ENCODE measurements at places on chromosomes 2 and 18.

- DNase-seq, result no peak
Measured at GRCh38 chr2:20439193-20439475, 7.7 kb upstream of the RHOB start.

DNA sequence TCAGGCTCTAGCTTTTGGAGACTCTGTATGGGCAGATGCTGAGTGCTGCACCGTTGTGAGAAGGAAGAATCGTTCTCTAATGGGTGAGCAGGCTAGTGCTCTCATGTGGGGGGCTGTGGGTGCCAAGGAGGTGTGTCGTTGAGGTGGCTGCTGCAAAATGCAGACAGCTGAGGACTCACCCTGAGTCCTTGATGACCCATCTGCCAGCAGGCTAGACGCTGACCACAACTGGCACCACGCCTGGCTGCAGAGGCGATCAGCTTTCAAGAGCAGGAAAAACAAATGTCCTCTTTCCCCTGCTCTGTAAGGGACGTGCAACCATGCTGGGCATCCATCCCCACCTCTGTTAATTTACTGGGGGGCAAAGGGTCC, 48.2 kb downstream of the HAUS1 start:
- no peak for DNase-seq

- no peak for DNase-seq
Measured at GRCh38 chr2:171921970-171922229, 361 bp upstream of the HAT1 start.

- DNase-seq, result no peak
Measured at GRCh38 chr2:9968553-9969497, 17.3 kb downstream of the GRHL1 start.

GRCh38 chr2:73448856-73449255, 63.2 kb downstream of the ALMS1 start:
- no peak for DNase-seq

DNA sequence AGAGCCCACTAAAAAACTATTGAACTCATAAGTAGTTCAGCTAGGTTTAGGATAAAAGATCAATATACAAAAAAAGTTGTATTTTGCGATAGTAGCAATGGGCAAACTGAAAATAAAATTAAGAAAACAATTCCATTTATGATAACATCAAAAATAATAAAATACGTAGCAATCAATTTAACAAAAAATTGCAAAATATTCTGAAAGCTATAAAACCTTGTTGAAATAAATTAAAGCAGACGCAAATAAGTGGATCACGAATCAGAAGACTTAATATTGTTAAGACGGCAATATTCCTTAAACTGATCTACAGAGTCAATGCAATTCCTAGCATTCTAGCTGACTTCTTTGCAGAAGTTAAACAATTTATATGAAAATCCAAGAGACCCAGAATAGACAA, 24.5 kb downstream of the ABCB11 start:
- DNase-seq, result no peak

DNA sequence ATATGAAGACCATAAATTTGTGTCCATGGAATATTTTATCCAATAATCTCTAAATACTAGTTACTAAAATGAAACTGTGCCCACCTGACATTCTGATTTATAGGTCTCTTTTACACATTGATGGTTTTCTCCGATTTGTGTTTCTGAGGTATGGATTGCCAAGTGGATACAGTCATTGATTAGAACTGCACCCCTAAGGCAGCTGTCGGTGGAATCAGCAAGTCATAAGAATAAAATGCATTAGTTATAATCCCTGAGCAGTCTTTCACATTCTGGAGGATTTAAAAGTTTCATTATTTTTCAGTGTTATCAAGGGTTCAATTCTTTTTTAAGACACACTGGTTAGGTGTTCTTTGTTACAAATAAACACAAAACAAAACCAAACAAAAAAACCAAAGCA, 6.0 kb downstream of the CAVIN2 start:
- no peak for DNase-seq

- DNase-seq, result no peak
Measured at GRCh38 chr18:6901286-6901926, 171.9 kb downstream of the ARHGAP28 start.

- no peak for DNase-seq
Measured at GRCh38 chr18:74139888-74140287, 7.7 kb downstream of the FBXO15 start.

GRCh38 chr2:64478502-64479230, 24.7 kb downstream of the LGALSL start:
- DNase-seq, result no peak

- no peak for DNase-seq
Measured at GRCh38 chr2:8324164-8324856, 357.5 kb upstream of the ID2 start.

- DNase-seq, result no peak
Measured at GRCh38 chr18:75896865-75897264, 469.4 kb upstream of the SMIM21 start.

DNA sequence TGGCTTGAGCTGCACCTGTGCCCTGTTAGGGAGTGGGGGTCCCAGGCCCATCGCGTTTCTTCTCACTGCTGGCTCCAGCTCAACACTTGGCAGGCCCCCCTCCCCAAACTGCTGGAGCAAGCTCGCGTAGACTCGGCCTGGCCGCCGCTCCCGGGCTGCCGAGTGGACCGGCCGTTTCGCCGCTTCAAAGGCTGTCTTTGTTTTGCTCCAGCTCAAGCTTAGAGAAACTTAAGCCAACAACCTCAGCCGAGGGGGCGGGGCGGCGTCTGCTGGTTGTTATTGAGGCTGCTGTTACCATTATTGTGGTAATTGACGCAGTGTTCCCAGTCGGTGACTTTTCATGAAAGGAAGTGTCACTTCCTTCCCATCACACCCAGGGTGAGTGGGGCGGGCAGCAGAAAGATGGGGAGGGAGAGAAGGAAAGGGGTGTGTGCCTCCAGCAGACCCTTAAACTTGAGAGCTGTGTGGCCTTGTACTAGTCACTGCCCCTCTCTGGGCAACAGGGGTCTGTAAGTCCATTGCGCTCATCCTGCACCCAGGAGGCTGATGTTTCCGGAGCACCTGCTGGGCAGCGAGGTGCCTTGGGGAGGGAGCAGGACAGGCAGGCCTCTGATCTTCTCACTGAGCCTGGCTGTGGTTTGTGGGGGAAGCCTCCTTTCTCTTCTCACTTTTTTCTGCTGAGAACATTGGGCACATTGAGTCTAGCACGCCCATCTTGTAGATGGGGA, 2.1 kb downstream of the ARID5A start:
- peak; percentile 95 for DNase-seq

GRCh38 chr2:179297927-179298326, 33.3 kb upstream of the SESTD1 start:
- no peak for DNase-seq

All from central memory CD4-positive, alpha-beta T cell (primary cell).